CD4-positive, alpha-beta T cell (primary cell): ENCODE measurements at places on chromosomes 13 and 19.

DNA sequence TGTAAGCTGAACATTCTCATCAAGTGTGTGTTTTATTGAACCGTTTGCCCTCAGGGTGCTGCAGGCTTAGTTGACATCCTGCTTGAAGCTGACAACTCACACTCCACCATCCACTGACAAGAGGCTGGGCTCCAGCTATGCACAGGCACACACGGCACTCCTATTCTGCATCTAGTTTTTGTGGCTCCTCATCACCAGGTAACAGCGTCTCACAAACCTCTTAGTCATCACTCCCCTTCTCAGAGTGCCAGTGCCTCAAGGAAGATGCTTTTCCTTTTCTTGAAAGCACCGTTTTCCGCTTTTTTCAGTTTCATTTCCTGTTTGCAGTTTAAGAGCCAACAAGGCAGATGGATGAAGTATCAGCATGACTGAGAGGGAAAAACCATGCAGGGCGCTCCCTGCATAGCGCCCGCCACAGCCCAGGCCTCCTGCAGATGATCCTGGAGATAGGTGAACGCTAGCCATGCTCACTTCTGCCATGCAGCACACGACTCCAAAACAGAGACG is 491.2 kb downstream of the COG6 start:
- peak; percentile 12 for DNase-seq

DNA sequence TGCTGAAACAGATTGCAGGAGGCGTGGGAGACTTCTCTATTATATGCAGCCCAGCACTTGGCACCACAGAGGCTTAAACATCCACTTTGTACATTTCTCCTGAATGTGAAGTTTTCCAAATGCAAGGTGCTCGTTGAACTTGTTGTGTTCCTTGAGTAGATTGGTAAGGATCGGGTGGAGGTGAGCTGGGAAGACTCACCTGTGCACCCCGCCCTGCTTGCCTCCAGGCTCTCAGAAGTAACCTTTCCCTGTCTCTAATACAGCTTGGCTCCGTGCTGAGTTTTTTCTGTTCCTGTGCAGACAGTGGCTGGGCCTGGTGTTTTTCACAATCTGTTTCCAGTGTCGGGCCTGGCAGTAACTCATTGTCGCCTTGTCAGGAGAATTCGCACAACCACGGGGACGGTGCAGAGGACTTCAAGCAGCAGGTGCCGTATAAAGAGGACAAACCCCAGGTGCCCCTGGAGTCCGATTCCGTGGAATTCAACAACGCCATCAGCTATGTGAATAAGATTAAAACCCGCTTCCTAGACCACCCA is 12.3 kb downstream of the SIN3B start:
- no peak for DNase-seq

DNA sequence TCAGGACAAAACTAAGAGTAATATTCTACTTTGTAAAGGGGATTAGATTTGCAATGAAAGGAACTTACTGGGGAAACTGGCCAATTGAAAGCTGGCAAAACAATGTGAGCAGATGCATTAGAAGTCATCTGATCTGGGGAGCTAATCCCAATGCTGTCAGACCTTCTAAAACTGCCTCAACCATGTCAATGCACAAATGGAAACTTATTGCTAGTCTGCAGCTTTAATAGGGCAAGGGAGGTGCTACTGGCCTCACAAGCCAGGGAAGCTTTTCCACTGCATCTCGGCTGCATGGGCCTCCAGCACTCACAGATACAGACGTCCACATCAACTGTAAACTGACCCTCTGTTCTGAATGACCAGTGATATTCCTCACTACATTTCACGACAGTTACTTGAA is 154.2 kb downstream of the LHFPL6 start:
- DNase-seq, result no peak

GRCh38 chr13:112065867-112066623 is 904 bp upstream of the SOX1 start:
- no peak for DNase-seq

- DNase-seq, result peak; percentile 58
Observed at GRCh38 chr19:18469069-18469846, 31.3 kb upstream of the ISYNA1 start.
